Activated T-helper 1 cell treated with anti-CD3 and anti-CD28 coated beads, Interleukin-2, amount 50 U/mL, for 16 hours (primary cell): ENCODE measurements at places on chromosomes 5 and 9.

DNA sequence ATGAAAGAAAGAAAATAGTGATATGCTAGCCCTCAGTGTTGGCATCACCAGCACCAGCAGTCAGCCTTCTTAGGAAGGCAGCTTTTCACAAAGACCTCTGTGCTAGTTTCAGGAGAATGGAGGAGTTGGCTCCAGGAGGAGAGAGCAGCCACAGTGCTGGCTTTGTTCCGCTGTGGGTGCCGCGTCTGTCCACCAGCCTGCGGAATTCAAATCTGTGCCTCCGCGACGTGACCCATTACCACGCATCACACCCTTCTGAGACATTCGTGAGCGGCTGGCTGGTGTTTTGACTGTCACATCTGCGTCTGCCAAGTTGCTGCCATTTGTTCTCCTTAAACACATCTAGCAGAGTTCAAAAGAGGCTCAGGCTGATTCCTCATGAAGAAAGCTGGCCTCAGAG lies 34.4 kb downstream of the SNX18 start:
- no peak for DNase-seq

GRCh38 chr5:67289763-67290521 lies 93.3 kb upstream of the CD180 start:
- DNase-seq: no peak

DNA sequence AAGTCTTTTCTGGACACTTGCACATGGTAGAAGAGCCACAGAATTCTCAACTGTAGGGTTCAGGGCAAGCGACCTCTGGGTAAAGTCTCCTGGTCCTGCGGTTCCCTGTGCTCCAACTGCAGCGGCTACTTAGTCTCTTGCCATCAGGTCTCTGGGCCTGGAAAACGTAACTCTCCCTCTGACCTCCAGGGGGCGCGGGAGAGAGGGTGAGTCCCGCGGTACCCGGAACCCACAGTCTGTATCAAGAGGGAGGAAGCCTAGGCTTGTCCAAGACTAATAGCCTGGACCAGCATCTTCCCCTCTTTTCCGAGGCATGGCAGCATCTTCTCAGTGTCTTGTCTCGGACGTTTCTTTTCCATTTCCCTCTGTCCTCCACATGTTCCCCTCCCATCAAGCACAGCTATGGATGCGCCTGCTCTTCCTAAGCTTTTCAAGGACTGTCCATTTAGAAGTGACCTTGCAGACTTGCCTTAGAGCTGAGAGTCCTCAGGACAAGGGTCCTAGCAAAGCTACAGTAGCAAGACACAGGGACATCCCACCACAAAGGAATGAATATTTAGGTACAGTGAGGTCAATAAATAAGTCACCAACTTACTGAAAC lies 59.3 kb downstream of the FSTL4 start:
- DNase-seq: peak; percentile 17

GRCh38 chr5:178675922-178676321 lies 49.1 kb upstream of the CLK4 start:
- DNase-seq: no peak

DNA sequence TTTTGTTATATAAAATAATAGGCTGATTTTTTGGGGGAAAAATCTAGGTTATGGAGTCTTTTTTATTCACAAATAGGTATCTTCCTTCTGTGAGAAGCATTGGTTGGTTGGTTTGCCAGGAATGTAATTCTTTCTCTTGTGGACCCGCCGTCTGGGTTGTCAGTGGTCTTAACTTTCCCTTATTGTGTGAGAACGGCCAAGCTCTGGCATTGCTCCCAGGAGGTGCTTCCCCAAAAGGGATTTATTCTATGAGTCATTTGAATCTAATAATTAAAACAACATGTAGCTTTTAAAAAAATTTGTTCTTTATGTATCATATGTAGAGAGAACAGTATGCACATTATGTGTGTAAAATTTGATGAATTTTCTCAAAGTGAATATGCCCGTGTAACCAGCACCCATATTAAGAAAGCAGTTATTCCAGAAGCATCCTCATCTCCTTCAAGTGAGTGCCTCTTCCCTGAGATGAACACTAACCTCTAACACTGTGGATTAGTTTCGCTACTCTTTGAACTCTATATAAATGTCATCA lies 114.4 kb downstream of the MAST4 start:
- DNase-seq: no peak

- DNase-seq: no peak
These were observed 15.0 kb downstream of the NPR3 start for GRCh38 chr5:32726086-32726557.

- no peak for DNase-seq
These were observed 119.4 kb upstream of the ACTBL2 start for GRCh38 chr5:57601996-57602395.

- DNase-seq: peak; percentile 30
These were observed 22.8 kb downstream of the PTCH1 start for GRCh38 chr9:95494022-95494415.

GRCh38 chr9:94934816-94935328 lies 208.4 kb downstream of the AOPEP start:
- no peak for DNase-seq

DNA sequence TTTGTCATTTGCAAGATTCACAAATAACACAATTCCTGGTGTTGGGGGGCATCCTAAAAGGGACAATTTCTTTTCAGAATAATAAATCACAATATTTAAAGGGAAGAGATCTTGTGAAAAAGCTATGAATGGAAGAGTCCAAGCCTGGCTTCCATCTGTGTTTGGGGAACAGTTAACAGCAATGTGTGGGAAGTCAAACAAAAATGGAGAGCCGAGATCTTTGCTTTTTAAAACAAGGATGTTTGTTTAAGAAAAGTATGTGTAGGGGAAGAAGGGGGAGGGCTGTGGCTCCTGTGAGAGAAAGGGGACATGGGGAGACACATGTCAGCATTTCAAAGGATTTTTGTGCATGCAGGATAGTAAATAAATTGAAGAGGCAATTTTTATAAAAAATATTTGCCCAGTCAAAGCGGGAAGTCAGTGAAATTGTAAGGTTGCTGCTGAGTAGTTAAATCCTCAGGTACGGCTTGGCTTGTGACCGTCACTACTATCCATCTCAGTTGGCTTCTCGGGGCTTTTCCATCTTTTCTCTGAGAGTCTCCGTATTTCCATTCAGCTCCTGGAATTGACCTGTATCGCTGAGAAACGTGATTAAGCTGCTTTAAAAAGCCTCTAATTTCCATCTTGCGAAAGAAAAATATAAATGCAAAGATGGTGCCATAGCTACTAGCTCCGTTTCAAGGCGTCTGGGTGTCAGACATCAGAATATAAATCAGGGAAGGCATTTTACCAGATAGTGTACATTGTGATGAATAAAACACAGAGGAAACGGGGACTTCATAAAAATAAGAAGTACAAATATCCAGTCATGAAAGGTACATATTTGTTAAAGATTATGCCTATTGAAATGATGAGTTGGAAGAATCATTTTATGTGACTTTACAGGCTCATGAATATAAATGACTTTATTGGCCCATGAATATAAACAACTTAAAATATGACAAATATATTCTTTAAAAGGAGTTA lies 52.9 kb upstream of the VCAN start:
- DNase-seq: no peak

DNA sequence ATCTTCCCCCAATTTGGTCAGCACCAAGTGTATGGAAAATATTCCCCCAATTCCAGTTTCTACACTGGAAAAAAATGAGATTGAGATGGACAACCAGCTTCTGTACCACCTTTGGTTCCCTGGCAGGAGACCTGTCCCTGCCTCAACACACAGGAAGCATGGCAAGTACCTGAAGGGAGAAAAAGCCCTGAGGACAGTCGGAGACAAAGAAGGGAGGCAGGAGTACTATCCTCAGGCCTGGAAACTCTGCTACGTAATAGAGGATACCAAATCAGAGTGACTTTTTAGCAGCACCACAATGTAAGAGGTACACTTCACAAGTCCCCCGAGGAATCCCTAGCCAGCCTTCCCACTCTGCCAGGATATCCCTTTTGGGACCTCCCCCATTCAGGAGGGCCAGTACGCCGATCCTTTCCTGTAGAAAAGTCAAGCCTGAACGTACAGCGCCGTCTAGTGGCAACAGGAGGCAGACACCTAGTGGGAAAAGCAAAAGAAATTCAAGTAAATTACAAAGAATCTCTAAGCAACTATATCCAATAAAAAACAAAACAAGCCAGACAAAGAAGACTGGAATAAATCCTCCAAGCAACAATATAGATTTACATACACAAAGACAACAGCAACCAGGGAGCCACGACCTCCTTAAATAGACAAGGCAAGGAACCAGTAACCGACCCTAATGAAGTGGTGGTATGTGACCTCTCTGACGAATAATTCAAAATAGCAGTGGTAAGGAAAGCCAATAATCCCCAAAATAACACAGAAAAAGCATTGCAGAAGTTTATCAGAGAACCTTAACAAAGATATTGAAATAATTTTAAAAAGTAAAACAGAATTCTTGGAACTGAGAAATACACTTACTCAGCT lies 63.3 kb upstream of the SLCO6A1 start:
- DNase-seq: no peak

GRCh38 chr5:74579215-74579614 lies 61.3 kb downstream of the ENC1 start:
- no peak for DNase-seq

- DNase-seq: no peak
These were observed 71.0 kb upstream of the EQTN start for GRCh38 chr9:27367921-27368315.

DNA sequence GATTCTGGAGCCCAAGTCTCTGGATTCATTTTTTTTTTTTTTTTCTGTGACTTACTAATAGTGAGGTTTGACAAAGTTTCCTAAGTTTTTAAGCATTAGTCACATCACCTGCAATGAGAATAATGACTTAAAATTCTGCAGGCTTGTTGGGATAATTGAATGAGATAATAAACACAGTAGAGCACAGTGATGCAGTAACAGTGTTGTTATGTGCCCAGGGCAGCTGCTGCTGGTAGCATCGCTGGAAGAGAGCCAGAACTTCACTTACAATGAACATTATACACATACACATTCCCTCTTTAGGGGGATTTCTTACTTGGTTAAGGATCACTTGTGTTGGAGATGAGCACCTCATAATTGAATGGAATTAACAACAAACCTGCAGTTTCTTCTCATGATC lies 78.9 kb downstream of the ALDH7A1 start:
- no peak for DNase-seq

- DNase-seq: no peak
These were observed 409.3 kb upstream of the CLINT1 start for GRCh38 chr5:158268286-158268685.

- no peak for DNase-seq
These were observed 1.2 kb downstream of the EFCAB9 start for GRCh38 chr5:172194985-172195774.

DNA sequence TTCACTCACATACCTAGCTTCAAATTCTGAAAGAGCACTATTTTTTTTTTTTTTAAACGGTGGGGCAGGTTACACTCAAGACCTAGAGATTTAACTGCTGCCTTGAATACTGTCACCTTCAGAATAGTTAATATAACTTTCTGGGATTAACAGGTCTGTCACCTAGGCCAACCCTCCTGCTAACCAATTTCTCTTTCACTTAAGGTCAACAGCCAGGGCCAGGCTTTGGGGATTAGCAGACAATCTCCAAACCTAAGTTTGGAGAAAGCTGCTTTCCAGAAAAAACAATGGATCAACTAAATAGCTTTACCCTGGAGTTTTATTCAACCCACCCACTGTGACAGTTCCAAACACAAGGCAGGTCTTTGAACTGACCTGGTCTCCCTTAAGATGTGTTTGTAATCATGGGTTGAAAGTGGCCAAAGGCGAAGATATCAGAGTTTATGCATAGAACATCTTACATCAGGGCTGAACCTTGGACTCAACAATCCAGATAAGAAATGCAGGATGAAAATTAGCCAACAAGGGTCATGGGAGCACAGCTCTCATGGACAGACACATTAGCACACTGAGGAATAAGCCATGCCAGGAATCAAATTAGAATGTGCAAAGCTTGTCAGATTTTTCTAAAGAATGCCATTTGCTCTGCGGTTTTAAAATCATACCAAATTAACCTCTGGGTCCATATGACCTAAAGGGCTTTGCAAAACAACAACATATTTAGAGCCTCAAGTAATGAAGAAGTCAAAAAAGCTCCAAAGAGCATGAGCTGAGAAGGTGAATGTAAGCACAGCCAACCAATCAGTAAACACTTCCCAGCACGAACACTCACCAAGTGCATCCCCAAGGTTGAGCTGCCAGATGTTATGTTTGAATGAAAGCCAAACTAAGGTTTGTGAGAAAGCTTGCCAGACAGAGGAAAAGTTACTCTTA lies 538.5 kb upstream of the DMAC1 start:
- DNase-seq: no peak

- DNase-seq: no peak
These were observed 8.8 kb upstream of the GM2A start for GRCh38 chr5:151244206-151244605.

GRCh38 chr5:167582886-167583285 lies 708.6 kb upstream of the WWC1 start:
- no peak for DNase-seq

GRCh38 chr5:135694012-135694411 lies 115.2 kb upstream of the CXCL14 start:
- DNase-seq: no peak

GRCh38 chr9:98342098-98342819 lies 86.8 kb upstream of the TBC1D2 start:
- no peak for DNase-seq
